ENCODE measurements at places on chromosomes 2 and 18.

GRCh38 chr2:209519271-209519670 lies 95.4 kb downstream of the MAP2 start:
- DNase-seq = no peak

- DNase-seq = peak; percentile 20
Observed at GRCh38 chr2:239299218-239299939, 101.4 kb downstream of the HDAC4 start.

DNA sequence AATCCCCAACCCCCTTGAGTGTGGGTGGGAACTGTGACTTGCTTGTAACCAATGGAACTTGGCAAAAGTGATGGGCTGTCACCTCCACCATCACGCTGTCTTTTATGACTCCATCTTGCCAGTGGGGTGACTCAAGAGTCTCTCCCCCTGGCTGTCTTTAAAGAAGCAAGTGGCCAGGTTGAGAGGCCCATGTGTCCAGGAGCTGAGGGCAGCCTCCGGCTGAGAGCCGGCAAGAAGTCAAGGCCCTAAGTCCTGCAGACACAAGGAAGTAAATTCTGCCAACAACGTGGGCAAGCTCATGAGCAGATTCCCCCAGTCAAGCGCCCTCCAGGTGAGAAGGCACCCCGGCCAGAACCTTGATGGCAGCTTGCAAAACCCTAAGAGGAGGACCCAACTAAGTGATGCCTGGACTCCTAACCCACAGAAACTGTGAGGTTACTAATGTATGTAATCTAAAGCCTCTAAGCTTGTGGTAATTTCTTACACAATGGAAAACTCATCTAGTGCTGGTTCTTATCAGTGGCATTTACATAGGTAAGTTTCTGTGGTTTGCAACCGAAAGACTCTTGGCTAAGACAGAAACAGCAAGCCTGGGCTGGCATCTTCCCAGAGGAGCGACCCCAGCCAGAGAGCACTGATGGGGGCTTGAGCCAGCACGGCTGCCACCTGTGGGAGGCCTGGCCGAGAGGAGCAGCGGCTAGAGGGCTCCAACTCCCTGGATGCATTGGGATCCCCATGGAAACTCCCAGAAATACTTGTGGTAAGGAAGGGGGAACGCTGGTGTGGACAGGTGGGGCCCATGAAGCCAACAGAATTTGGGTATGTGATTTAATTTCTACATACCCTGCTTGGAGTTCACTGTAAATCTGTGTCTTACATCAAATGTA lies 49.3 kb downstream of the CIB4 start:
- DNase-seq = no peak

- DNase-seq = no peak
Observed at GRCh38 chr2:192139813-192140212, 54.9 kb downstream of the TMEFF2 start.

DNA sequence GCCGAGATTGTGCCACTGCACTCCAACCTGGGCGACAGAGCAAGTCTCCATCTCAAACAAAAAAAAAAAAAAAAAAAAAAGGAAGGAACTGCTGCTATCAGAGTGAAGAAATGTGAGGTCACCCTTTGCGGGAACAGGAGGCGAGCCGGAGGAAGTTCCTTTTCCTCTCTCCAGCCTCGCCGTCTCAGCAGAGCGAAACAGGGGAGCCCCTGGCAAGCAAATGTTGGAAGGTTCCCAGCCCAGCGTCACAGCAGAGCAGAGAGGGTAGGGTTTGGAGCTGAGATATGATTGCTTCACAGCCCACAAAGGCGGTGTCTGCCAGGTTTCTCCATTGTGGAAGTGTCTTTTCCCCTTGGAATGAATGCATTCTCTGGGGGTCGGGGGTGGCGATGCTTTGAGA lies 28.5 kb downstream of the SLC20A1 start:
- peak; percentile 89 for DNase-seq

- no peak for DNase-seq
Observed at GRCh38 chr18:50330176-50330575, 42.7 kb upstream of the CXXC1 start.

DNA sequence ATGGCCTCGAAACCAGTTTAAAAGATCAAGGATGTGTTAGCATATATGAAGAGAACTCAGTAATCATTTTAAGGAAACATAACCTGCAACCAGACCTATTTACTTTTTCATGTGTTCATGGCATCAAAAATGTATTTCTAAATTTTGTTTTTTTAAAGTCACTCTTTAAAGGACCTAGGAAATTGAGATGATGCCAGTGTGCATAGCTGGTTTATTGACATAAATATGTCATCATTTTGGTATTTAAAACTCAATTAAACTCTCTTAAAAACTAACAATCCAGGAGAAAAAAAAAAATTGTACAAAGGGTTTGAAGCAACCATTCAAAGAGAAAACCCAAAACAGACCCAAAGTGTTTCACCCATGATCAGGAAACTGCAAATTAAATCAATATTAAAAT lies 198.9 kb upstream of the RND3 start:
- DNase-seq = no peak

- DNase-seq = peak; percentile 51
Observed at GRCh38 chr2:42569116-42569711, 782 bp downstream of the MTA3 start.

- DNase-seq = no peak
Observed at GRCh38 chr2:213496226-213496625, 212.0 kb downstream of the SPAG16 start.

GRCh38 chr2:191032588-191033429 lies 18.8 kb upstream of the STAT1 start:
- no peak for DNase-seq

DNA sequence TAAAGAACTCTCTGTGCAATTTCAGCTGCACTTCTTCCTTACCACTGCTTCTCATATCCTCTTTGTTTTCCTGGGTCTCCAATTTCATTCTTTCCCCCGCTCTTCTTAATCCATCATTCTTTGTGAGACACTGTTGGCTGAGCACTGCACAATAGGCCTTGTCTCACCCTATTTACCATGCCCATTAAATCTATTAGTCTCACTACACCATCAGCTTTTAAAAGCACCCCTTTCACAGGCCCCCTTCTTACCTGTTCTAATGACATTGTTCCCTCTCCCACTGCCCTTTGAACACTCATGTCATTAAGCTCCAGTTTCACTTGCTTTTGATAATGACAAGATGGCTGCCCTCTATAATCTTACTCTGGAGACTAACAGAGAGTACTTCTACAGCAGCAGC lies 404.1 kb upstream of the ACVR2A start:
- no peak for DNase-seq

DNA sequence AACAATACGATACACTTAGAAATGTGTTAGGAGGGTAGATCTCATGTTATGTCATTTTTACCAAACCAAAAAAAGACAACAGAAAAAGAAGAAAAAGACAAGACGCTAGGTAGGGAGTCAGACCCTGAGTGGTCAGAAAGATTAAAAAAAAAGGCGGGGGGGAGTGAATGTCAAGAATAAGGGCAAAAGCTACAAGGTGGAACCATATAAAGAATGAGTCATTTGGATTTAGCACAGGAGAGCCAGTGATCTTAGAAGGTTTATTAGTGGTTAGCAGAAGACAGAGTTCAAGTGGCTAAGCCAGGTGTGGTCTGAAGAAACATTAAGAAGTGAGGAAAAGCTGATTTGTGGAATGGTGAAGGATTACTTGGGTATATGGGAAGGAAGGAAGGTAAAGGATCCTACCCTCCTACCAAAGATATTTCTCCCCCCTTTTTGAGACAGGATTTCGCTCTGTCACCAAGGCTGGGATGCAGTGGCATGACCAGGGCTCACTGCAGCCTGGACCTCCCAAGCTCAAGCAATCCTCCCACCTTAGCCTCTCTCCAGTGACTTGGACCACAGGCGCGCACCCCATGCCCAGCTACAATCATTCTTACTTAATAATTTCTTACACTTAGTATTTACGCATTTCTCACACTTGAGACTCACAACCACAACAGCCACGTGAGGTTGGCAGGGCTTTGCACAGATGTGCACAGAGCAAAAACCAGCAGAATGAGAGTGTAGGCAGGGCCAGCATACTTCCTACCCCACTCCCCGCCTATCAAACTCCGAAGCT lies 2.6 kb downstream of the DSC2 start:
- DNase-seq = no peak

- DNase-seq = no peak
Observed at GRCh38 chr2:228802181-228803071, 468.7 kb downstream of the PID1 start.

GRCh38 chr18:52953387-52953786 lies 613.4 kb downstream of the DCC start:
- no peak for DNase-seq

DNA sequence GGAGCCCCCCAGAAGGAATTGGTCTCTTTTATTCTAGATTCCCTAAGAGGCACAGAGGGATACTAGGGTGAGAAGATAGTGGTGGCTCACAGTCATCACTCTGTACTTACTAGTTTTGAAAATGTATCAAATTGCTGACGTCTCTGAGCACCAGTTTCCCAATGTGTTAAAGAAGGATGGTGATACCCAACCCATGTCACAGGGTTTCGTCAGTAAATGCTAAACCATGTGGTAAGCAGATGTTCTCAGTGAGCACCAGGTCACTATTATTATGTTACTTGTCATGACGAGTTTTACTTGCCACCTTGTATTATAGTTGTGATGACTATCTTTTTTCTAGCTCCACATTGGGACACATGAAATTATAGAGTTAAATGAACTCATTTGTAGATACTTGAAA lies 54.7 kb downstream of the NEDD4L start:
- DNase-seq = no peak
